ENCODE measurements at places on chromosomes 3 and 15.

- no peak for DNase-seq
Observed at GRCh38 chr3:105222568-105223093, 144.1 kb upstream of the ALCAM start.

- no peak for DNase-seq
Observed at GRCh38 chr3:13201851-13202250, 128.6 kb upstream of the IQSEC1 start.

- no peak for DNase-seq
Observed at GRCh38 chr3:15892311-15893227, 94.8 kb upstream of the ANKRD28 start.

DNA sequence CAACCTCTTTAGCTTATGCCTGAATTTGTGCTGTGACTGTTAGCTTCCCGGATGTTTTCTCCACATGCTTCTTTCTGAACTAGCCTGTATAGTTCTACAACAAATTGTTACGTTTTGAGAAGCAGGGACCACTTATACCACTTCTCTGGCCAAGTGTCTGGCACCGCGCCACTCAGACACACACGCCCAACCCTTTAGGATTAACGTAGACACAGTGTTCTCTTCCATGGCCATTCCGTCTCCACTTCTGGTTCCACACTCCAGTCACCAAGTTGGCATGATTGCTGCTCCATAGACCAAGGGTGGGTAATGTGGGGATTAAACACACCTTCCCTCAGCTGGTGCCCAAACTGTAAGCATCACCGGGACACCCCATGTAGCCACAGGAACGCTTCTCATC, 755 bp upstream of the TMEM108 start:
- no peak for DNase-seq

- no peak for DNase-seq
Observed at GRCh38 chr15:59678620-59679019, 10.5 kb downstream of the BNIP2 start.

GRCh38 chr3:95438274-95438673, 1375.4 kb downstream of the NSUN3 start:
- no peak for DNase-seq

DNA sequence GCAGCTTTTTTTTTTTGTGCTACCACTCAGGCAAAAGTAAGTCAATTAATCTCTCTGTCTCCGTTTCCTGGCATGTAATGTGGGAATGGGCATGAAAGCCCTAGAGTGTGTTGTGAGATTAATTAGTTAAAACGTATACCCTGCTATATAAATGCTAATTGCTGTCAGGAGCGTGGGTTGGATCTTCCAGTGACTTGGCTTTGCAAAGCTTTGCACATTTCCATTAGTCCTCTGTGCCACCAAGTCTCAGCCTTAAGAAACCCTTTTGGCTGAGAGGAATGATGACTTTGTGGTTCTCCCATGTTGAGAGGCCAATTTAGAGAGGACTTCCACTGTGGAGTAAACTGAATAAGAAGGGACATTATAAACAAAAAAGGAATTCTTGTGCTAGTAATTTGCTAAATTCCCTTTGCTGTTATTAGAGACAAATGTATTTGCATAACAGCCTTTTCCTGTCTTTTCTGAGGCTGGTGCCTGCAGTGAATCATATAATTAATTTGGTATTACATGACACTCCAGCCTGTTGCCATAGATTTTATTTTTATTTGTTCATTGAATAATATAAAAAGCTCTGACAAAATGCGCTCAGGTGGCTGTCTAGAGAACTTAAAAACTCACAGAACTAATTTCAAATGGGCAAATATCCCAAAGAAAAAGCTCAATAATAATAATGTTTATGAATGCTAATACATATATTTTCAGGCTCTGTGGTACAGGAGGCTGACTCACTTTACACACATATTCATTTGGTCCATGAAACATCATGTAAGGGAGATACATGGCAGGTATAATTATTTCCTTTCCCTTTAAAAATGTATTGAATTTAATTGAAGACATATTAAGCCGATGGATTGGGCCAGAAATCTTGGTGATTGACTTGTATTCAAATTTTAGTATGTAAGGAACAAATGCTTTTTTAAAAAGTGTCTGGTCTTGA, 82.7 kb downstream of the IL1RAP start:
- no peak for DNase-seq

GRCh38 chr3:53593611-53594010, 99.2 kb downstream of the CACNA1D start:
- no peak for DNase-seq

DNA sequence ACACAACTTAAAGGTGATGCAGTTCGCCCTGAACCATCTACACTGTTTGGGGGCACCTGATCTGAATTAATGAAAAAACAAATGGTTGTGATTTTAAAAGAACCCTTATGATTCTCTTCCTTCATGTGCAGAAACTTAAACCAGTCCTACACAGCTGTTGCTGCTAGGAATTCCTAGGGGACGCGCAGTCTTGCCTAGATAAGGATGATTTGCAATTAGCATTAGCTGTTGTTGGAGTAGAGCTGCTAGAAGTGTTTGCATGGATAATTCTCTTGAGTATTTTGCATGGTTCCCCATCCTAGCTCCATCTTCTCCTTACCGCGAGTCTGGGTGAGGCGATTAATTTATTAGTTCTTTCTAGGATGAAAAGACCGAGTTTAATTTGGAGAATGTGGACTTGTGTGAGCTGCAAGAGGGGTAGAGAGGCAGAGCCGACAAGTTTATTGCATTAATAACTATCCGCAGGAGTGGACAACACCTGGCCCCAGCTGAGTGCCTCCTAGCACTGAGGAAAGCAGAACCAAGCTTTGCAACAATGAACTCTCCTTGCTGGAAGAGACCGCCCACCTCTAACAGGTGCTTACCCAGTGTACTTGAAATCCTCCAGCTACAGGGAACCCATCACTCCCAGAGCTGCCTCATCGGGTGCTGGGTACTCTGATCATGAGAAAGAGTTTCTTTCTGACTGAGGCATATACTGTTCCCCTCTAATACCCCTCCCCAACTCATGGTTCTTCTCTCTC, 75.0 kb upstream of the WNT7A start:
- no peak for DNase-seq

- peak; percentile 6 for DNase-seq
Observed at GRCh38 chr15:80031841-80032240, 27.6 kb upstream of the ZFAND6 start.

- DNase-seq = no peak
Observed at GRCh38 chr15:35886765-35887164, 340.8 kb upstream of the DPH6 start.

- no peak for DNase-seq
Observed at GRCh38 chr3:87069971-87070370, 79.0 kb upstream of the VGLL3 start.

GRCh38 chr15:82558502-82558901, 18.2 kb upstream of the RPS17 start:
- no peak for DNase-seq

GRCh38 chr3:133899311-133899710, 3.6 kb upstream of the RAB6B start:
- no peak for DNase-seq

GRCh38 chr3:39106281-39106811, 1.1 kb downstream of the GORASP1 start:
- no peak for DNase-seq

GRCh38 chr3:8931342-8931741, 31.9 kb downstream of the RAD18 start:
- no peak for DNase-seq

DNA sequence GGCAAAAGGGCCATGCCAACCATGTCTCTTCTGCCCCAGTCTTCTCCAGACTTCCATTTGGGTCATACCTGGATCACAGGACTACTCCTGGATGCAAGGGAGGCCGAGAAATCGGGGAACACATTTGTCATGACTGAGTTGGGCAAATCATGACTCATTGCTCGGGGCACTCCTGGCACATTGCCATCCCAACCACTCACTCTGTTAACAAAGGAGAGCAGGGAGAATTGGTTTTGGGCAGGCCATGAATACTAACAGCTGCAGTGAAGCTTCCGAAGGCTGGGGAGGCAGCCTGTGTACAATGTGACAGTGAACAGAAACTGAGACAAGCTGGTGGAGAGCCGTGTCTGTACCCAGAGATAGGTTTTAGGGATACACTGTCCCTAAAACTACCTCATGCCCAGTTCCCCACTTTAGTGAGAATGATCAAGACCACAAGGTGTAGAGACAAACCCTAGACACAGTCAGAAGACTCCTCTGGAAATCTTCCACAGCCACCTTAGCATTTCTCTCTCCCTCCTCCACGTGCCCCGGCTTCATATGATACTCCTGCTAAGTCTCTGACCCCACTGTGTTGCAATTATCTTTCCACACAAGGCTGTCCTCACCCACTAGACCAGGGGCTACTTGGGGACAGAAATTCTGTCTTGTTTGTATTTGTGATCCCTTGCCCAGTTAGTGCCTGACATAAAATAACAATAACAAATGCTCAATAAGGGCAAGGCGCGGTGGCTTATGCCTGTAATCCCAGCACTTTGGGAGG, 10.5 kb upstream of the BUB1B start:
- no peak for DNase-seq

- no peak for DNase-seq
Observed at GRCh38 chr3:42067326-42067725, 23.8 kb upstream of the TRAK1 start.

- DNase-seq = no peak
Observed at GRCh38 chr15:36080759-36081158, 498.7 kb upstream of the CDIN1 start.

DNA sequence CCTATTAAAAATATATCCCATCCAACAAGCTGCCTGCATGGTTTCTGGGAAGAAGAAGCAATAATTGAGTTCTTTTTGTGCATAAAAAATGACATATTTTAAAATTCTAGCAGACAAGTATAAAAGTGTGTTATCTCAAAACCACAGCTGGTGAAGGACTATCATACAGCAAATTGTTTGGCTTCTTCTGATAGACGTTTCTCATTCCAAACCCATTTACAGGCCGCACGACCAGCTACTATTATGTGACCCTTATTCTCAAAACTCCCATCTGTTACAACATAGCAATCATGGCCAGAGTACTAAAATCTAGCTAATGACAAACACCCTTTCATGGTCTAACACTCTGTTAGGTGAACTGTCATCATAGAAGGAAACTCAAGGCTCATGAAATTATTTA, 21.7 kb downstream of the ETFA start:
- DNase-seq = no peak

DNA sequence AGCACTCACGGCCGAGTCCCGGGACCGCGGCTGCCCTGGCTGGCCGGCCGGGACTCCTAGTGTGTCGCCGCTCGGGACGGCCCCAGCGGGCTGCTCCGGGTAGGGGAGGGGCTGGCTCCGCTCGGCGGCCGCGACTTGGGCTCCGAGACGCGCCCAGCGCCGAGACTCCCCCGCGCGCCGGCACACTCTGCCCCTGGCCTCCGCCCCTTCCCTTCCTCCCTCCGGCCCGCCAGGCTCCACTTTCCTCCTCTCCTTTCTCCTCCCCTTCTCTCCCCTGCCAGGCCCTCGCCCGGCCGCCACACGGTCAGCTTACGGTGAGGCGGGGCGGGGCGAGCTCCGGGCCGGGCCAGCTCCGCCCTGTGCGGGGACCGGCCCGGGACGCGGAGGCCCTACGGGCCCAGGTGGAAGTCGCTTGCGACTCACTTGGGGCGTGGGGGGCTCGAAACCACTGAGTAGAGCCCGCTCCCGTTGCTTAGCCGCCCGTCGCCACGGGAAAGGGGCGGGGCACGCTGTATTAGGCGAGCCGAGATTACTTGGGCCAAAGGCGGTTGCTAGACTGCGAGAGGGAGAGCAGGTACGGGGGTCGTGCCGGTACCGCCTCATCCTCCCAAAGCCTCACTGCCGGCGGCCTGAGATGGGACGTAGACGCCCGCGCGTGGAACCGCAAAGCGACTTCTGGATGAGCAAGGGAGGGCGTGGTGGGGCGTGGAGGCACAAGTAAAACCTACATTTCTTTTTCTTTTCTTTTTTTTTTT, at the start of gene ITGB5:
Gene ITGB5, minus strand, starts transcription at position 189 of the 755 bp plus-strand sequence. CDS start 365 bp downstream, outside the sequence.
- no peak for DNase-seq

- no peak for DNase-seq
Observed at GRCh38 chr3:170867143-170867937, 2.7 kb downstream of the RPL22L1 start.

DNA sequence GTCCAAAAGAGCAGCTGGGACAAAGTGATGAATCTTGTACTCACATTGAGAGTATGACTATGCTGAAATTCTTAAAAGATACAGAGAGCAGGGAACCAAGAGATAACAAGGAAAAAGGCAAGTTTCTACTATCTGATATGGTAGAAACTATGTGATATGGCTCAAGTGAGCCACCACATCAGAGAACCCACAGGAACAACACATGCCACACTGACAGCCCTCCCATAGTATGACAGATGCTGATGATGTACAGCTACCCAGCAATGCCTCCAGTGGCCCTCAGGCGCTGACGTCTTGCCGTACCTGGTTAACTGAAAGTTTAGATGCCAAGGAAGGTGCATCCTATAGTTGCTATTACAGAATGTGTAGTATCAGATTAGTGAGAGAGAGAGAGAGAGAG, 42.4 kb downstream of the CHAC1 start:
- no peak for DNase-seq

- DNase-seq = no peak
Observed at GRCh38 chr3:128383316-128384235, 83.1 kb downstream of the DNAJB8 start.

- DNase-seq = peak; percentile 86
Observed at GRCh38 chr3:122514123-122515019, at the start of gene KPNA1. Gene KPNA1, minus strand, starts transcription at chr3:122514939. Its CDS starts 18,374 bp downstream, at chr3:122496565.

GRCh38 chr3:39577541-39577940, 110.1 kb downstream of the MOBP start:
- DNase-seq = no peak

DNA sequence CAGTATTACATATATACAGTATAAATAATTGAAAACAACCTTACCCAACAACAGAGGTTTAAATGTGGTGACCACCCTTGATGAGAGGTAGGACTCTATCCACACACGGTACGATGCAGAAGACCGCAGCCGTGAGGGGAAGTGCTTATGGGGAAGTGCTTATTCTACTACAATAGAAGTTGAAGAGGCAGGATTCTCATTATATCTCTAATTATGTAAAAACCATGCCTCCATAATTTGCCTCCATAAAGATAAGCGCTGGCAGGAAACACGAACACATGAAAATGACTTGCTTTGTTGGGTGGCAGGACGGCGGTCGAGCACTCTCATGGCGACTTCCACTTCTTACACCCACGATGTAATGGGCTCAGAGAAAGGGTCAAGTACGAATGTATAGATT, 7.2 kb upstream of the MUC13 start:
- no peak for DNase-seq

DNA sequence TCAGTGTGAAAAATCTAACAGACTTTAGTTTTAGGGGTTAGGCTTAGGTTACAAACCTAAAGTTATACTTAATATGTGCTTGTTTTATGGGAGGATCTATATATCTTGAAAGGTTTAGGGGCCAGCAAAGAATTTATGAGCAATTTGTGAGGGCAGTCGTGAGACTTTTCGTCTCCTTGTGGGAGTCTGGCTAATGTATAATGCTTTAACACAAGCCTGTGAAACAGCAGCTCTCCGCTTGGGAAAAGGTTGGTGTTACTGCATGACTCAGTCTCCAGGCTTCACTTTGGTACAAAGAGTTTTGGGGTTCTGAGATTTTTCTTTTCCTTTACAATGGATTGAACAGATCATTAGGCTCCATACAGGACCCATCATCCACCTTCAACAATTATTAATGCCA, 79.0 kb upstream of the MFGE8 start:
- DNase-seq = no peak

- DNase-seq = no peak
Observed at GRCh38 chr3:178054471-178054870, 481.8 kb upstream of the KCNMB2 start.

GRCh38 chr15:59158701-59159034, 48.0 kb upstream of the LDHAL6B start:
- no peak for DNase-seq

- no peak for DNase-seq
Observed at GRCh38 chr15:80026754-80027153, 32.7 kb upstream of the ZFAND6 start.

All from CD4-positive, alpha-beta T cell treated with Interleukin-6 at 100 ng/mL for 8 hours (primary cell).